ENCODE measurements at places on chromosomes 3 and 15. TPM values are rescaled to one million over a fixed set of nuclear protein-coding genes. Genes with fewer than 3 reads are reported as not detected.

CFAP100 gene
- total RNA-seq = 2.8 TPM

GHSR gene
- not detected for total RNA-seq

CD96 gene
- total RNA-seq = 2.8 TPM

SSUH2 gene
- 0.70 TPM for total RNA-seq

CACNA1D gene
- total RNA-seq = 97.5 TPM

KCNAB1 gene
- total RNA-seq = 1.3 TPM

MESP2 gene
- not detected for total RNA-seq

ITPKA gene
- not detected for total RNA-seq

SAMD7 gene
- total RNA-seq = not detected

ROPN1 gene
- total RNA-seq = not detected

C3orf85 gene
- total RNA-seq = not detected

PLSCR2 gene
- not detected for total RNA-seq

SAMMSON gene
- total RNA-seq = not detected

UCN2 gene
- not detected for total RNA-seq

MUC20 gene
- total RNA-seq = 7.3 TPM

TM4SF4 gene
- total RNA-seq = not detected

USP50 gene
- total RNA-seq = 2.8 TPM

PRR23E gene
- not detected for total RNA-seq

PLD1 gene
- 26.4 TPM for total RNA-seq

RLBP1 gene
- total RNA-seq = not detected

HYKK gene
- total RNA-seq = 13.6 TPM

NANOGP8 gene
- 2.8 TPM for total RNA-seq

UPK1B gene
- not detected for total RNA-seq

ZKSCAN7 gene
- 2.4 TPM for total RNA-seq

FOXB1 gene
- total RNA-seq = not detected

ITIH4 gene
- 0.26 TPM for total RNA-seq

IGSF10 gene
- 5.3 TPM for total RNA-seq

NCBP2 gene
- 49.2 TPM for total RNA-seq

CCDC54 gene
- not detected for total RNA-seq

SOX14 gene
- total RNA-seq = not detected

SELENOK gene
- 71.8 TPM for total RNA-seq

SLC12A8 gene
- total RNA-seq = 4.7 TPM

RABL3 gene
- total RNA-seq = 41.3 TPM

GALNT15 gene
- total RNA-seq = 71.5 TPM

IMPG2 gene
- total RNA-seq = under 0.01 TPM

TLNRD1 gene
- total RNA-seq = 10.1 TPM

WNT7A gene
- total RNA-seq = 0.21 TPM

ZIC1 gene
- not detected for total RNA-seq
